Activated naive CD4-positive, alpha-beta T cell treated with anti-CD3 and anti-CD28 coated beads for 36 hours (primary cell): ENCODE measurements at places on chromosomes 11 and 22. TPM values are rescaled to one million over a fixed set of nuclear protein-coding genes. Genes with fewer than 3 reads are reported as not detected.

GRCh38 chr11:15334766-15335165 lies 220.0 kb downstream of the INSC start:
- no peak for DNase-seq
- H3K27me3 ChIP-seq, result peaks cover 8% of the 10 kb centered on the region
- H3K36me3 ChIP-seq, result no peaks in the 10 kb centered on the region
- no peaks in the 10 kb centered on the region for H3K4me1 ChIP-seq
- H3K4me3 ChIP-seq, result no peak overlapping the region
- H3K27ac ChIP-seq, result no peak overlapping the region

GRCh38 chr11:117300773-117301172 lies 9.6 kb downstream of the BACE1-AS start:
- H3K4me3 ChIP-seq, result no peak overlapping the region
- peaks cover 3% of the 10 kb centered on the region for H3K27me3 ChIP-seq
- no peaks in the 10 kb centered on the region for H3K36me3 ChIP-seq
- no peak overlapping the region for H3K27ac ChIP-seq
- H3K4me1 ChIP-seq, result no peaks in the 10 kb centered on the region
- no peak for DNase-seq

DNA sequence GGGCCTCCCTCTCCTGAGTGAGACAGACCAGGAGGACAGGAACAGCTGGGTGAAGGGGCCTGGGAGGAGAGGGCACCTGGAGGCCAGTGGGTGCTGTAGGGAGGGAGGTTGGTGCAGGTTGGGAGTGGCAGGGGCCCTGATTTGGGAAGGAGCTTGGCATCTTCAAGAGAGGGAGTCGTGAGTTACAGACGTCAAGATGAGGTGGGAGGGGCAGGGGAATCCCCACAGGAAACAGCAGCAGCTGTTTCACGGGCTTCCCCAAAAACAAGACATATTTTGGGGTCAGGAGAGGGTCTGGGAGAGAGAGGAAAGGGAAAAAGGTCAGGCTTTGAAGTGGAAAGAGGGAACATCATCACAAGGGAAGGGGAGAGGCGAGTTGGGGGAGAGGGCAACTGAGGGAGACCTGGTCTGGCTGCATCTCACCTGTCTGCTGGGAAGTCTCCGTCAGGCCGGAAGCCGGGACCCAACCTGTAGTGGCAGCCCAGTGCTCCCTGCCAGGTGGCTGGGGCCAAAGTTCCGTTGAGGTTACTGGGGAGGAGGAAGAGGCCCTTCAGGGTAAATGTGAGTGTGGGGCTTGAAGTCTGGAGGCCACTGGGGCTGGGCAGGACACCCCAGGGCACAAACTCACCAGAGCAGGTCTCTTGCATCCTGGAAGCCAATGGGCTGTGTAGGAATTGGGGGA lies 4.4 kb downstream of the NAALADL1 start:
- peak overlapping the region; percentile 22 for H3K27ac ChIP-seq
- H3K4me3 ChIP-seq, result peak overlapping the region; percentile 22
- peak; percentile 55 for DNase-seq
- H3K4me1 ChIP-seq, result peaks cover 21% of the 10 kb centered on the region
- no peaks in the 10 kb centered on the region for H3K36me3 ChIP-seq
- H3K27me3 ChIP-seq, result no peaks in the 10 kb centered on the region

DNA sequence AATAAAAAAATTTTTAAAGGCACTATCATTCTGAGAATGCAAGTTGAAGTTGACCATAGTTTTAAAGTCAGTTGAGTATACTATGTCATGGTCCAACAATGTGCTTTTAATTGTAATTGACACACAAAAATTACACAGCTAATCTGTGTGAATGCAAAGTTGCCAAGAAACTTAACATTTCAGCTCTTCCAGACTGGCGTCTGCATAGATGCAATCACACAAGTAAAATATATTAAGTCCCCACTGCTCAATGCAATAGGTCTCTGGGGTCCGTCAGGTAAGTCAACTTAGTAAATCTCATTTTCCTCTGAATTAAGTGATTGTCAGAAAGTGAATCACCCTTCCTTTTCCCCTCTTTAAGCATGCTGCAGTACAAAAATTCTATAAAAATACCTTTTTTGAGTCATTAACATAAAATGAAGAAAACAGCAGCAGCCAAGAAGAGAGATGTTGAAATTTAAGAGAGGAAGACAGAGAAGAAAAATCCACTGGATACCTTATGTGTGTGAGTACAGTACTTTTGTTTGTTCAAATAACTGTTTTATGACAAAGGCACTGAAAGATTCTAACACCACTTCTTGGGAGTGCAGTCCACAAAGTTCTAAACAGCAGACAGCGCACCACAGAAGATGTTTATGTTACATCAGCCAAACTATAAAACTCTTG lies 5.1 kb downstream of the FZD4 start:
- DNase-seq, result no peak
- no peaks in the 10 kb centered on the region for H3K36me3 ChIP-seq
- peaks cover 26% of the 10 kb centered on the region for H3K27me3 ChIP-seq
- H3K4me3 ChIP-seq, result no peak overlapping the region
- no peak overlapping the region for H3K27ac ChIP-seq

DNA sequence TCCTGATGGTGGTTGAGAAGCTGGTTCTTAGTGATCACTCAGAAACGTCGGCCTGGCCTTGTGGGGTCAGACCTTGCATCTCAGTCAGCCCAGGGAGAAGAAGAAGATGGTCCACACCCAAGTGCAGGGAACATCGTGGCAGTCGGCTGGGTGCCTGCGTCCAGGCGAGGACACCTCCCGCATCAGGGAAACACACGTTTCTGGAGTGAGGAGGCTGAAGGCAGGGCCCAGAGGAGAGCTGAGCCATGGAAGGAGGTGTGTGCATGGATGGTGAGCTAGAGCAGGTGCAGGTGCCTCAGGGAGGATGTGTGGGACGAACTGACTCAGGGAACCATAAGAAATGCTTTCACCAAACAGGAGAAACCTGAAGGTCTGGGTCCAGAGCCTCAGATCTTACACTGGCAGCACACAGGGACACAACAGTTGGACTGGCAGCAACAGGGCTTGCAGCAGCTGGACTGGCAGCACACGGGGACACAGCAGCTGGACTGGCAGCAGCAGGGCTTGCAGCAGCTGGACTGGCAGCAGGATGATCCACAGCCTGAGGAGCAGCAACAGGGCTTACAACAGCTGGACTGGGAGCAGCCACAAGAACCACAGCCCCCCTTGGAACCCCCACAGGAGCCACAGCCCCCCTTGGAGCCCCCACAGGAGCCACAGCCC lies 632 bp downstream of the KRTAP5-2 start:
- H3K27ac ChIP-seq, result no peak overlapping the region
- no peak overlapping the region for H3K4me3 ChIP-seq
- no peak for DNase-seq

GRCh38 chr11:111319296-111319695 lies 20.9 kb downstream of the POU2AF3 start:
- no peak overlapping the region for H3K27ac ChIP-seq
- no peaks in the 10 kb centered on the region for H3K36me3 ChIP-seq
- no peaks in the 10 kb centered on the region for H3K4me1 ChIP-seq
- DNase-seq, result no peak
- H3K27me3 ChIP-seq, result no peaks in the 10 kb centered on the region

- no peak for DNase-seq
- H3K27me3 ChIP-seq, result peaks cover 2% of the 10 kb centered on the region
- H3K4me3 ChIP-seq, result no peak overlapping the region
- H3K27ac ChIP-seq, result no peak overlapping the region
Observed at GRCh38 chr22:27756212-27756660, 45.3 kb downstream of the MN1 start.

DNA sequence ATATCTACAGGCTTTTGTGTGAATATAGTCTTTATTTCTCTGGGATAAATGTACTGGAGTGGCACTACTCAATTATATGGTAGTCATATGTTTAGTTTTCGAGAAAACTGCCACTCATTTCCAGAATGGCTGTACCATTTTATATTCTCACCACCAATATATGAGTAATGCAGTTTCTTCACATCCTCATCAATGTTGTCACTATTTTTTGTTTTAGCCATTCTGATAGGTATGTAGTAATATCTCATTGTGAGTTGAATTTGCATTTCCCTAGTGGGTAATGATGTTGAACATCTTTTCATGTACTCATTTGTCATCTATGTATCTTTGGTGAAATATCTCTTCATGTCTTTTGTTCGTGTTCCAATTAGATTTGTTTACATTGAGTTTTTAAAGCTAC lies 18.0 kb downstream of the ACRV1 start:
- no peak overlapping the region for H3K27ac ChIP-seq
- no peak for DNase-seq
- H3K4me3 ChIP-seq, result no peak overlapping the region
- no peaks in the 10 kb centered on the region for H3K27me3 ChIP-seq

- H3K4me3 ChIP-seq, result no peak overlapping the region
- H3K4me1 ChIP-seq, result no peaks in the 10 kb centered on the region
- no peak for DNase-seq
- H3K36me3 ChIP-seq, result no peaks in the 10 kb centered on the region
Observed at GRCh38 chr11:131193031-131193501, 177.3 kb upstream of the NTM start.

DNA sequence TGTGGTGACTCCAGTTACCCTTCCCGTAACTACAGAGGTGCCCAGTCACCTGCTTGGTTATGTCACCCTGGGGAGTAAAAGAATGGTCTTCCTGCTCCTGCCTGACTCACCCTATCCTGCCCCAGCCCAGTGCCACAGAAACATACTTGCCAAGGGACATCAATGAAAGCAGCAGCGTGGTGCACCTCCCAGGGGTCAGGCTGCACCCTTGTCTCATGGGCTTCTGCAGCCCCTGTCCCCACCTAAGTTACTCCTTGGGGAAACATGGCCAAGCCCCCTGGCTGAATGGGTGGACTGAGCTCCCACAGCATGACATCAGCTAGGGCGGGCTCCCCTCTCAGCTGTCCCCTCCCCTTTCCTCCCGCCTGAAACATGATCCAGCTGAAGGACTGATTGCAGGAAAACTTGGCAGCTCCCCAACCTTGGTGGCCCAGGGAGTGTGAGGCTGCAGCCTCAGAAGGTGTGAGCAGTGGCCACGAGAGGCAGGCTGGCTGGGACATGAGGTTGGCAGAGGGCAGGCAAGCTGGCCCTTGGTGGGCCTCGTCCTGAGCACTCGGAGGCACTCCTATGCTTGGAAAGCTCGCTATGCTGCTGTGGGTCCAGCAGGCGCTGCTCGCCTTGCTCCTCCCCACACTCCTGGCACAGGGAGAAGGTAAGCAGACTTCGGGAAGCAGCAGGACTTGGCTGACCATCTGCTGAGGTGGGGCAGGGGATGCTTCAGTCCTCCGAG lies at the start of gene HTR3A:
Gene HTR3A, plus strand, starts transcription at position 368 of the 730 bp plus-strand sequence. Its CDS starts 218 bp downstream, at position 586.
- H3K27me3 ChIP-seq, result no peaks in the 10 kb centered on the region
- no peak for DNase-seq
- H3K36me3 ChIP-seq, result no peaks in the 10 kb centered on the region

- peaks cover 3% of the 10 kb centered on the region for H3K4me1 ChIP-seq
- no peaks in the 10 kb centered on the region for H3K36me3 ChIP-seq
- no peak for DNase-seq
- H3K4me3 ChIP-seq, result no peak overlapping the region
Observed at GRCh38 chr11:1938343-1939005, 8.7 kb upstream of the MRPL23 start.

DNA sequence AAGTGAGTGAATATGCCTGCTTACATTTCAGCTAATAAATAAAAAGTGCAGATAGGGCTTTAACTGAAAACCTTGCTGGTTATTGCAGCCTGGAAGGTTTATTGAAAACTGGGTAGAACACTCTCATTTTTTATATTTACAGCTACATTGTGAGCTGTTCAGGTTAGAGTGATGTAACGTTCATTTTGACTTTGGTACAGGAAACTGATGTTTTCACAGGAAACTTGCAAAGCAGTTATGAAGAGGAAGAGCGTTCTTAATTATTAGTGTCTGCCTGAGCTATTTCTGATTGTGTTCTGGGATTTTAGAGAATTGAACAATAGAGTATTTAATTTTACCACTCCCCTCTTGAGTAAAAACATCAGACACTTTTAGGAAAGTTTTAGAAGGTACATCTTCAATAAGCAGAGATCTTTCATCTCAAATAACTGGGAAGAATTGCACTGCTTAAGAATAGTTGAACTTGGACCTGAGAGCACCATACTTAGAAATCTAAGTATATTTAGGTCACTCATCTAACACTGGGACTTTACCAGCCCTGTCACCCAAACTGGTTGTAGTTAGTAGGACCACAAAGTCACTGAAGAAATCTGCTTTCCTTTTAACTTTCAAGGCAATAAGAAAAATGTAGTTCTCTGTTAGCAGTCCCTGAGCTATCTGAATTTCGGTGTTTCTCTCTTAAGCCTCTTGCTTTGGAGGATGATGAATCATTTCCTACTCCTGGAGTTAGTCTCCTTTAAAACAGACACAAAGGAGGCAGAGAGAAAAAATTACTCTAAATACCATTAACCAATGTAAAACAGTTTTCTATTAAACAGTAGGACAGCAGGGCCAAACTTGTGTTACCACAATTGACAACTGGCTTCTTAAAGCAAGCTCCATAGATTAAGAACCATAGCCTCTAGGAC lies 128.6 kb upstream of the DDI1 start:
- no peaks in the 10 kb centered on the region for H3K27me3 ChIP-seq
- H3K4me3 ChIP-seq, result no peak overlapping the region
- H3K27ac ChIP-seq, result no peak overlapping the region

GRCh38 chr11:125165111-125165842 lies 726 bp downstream of the PKNOX2 start:
- DNase-seq, result no peak
- peaks cover 47% of the 10 kb centered on the region for H3K27me3 ChIP-seq
- no peak overlapping the region for H3K27ac ChIP-seq
- H3K4me3 ChIP-seq, result peak overlapping the region; percentile 79
- no peaks in the 10 kb centered on the region for H3K36me3 ChIP-seq

- peak within 1 kb of the TSS; percentile 54 for H3K27ac ChIP-seq
- peaks cover 13% of the 10 kb centered on the region for H3K4me1 ChIP-seq
- H3K4me3 ChIP-seq, result peak within 1 kb of the TSS; percentile 88
- DNase-seq, result peak; percentile 95
- H3K27me3 ChIP-seq, result peaks cover 3% of the 10 kb centered on the region
Observed at GRCh38 chr11:108593214-108593922, at the start of gene EXPH5. Gene EXPH5 (minus strand): TSS chr11:108593768. CDS start chr11:108593536, 232 bp downstream.

Gene AIP
- 163 TPM for total RNA-seq

Gene OR8G1
- total RNA-seq, result not detected

Gene CDC45
- 91.7 TPM for total RNA-seq

Gene SIRT3
- total RNA-seq, result 16.1 TPM

Gene FLRT1
- total RNA-seq, result 0.17 TPM

Gene NUP160
- total RNA-seq, result 64.7 TPM

Gene RASL10A
- total RNA-seq, result not detected

Gene OR5B21
- total RNA-seq, result not detected

Gene KRTAP5-9
- total RNA-seq, result not detected

Gene VSIG2
- total RNA-seq, result 0.20 TPM

Gene ATL3
- 21.0 TPM for total RNA-seq
